T-helper 22 cell (primary cell): ENCODE measurements at places on chromosomes 11 and 22.

DNA sequence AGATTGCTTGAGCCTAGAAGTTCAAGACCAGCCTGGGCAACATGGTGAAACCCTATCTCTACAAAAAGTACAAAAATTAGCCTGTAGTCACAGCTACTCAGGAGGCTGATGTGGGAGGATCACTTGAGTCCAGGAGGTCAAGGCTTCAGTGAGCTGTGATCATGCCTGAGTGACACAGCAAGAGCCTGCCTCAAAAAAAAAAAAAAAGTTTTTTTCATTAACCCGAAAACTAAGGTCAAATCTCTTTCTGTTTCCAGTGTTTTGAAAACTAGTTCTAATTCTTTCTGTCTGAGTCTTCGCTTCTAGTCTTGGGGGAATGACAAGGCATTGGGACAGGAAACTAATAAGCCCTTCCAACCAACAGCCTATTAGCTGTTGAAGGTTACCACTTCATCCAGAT lies 57.6 kb downstream of the LIF start:
- no peak for DNase-seq

GRCh38 chr11:111303461-111303860 lies 5.1 kb downstream of the POU2AF3 start:
- no peak for DNase-seq

- no peak for DNase-seq
These were observed 2.4 kb upstream of the MYO7A start for GRCh38 chr11:77125695-77126094.

GRCh38 chr11:3830730-3831129 lies 10.0 kb downstream of the RHOG start:
- DNase-seq = no peak

DNA sequence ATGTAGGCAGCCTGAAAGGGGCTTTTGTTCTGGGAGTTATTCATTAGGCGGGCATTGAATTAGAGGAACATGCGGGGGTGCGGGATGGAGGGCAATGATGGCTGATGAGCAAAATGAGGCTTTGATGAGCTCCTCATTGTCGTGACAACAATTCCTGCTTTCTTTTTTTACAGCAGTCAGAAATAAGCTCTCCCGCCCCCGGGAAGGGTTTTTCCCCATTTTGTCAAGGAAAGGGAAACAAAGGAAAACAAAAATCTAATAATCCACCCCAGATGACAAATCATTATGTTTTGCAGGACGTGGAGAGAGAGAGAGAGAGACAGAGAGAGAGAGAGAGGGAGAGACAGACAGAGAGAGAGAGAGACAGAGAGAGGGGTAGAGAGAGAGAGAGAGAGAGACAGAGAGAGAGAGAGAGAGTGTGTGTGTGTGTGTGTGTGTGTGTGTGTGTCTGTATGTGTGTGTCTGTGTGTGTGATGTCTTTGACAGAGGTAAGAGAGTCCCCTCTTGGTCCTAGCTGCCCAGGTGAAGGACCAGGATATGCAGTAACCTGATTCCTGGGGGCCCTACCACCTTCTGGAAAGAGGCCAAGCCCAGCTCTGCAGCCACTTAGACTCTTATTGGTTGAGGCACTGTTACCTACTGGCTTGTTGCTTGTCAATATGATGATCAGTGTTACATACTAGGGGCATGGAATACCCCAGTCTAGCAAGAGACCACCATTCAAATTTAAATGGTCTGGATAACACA lies 46.7 kb upstream of the PARVA start:
- no peak for DNase-seq

DNA sequence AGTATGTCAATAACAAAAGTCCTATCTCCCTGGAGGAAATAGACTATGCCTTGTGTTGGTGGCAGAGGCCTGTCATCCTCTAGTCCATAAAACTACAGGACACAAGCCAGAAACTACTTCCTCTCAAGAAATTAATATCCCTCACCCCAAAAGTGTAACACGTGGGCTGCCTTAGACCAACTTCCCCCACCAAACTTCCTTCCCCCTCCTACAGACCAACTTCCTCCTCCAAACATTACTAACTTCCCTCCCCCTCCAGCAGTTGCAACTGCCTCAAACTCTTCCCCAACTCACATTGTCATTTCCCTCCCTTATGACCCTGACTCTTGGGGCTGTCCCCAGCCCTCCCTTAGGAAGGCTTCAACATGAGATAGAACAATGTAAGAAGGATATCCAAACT lies 6.3 kb downstream of the OR52K2 start:
- no peak for DNase-seq

DNA sequence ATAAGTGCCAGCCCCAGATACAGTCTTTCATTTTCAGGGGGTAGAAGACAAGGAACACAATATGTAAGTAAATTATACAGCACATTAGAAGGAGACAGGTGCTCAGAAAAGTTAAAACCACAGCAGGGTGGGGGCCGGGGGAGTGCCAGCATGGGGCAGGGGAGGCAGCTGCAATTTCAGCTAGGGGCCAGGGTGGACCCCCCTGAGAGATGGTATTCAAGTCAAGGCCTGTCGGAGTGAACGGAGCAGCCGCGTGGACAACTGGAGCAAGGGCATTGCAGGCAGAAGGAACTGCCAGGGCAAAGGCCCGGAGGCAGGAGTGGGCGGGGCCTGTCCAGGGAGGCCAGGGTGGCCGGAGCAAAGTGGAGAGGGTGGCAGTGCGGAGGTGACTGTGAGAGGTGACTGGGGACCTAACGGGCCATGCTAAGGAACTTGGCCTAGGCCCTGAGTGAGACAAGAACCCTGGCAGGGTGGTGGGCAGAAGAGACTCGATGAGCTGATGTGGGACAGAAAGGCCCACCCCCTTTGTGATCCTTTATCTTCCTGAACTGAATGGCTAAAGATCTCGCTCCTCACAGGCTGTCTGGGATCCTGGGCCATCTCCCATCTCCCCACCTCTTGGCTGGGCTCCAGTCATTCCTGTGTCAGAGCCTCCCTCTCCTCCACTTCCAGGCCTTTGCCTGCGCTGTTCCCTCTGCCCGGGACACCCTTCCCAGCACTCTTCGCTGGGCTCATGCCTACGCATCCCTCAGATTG lies 22.4 kb upstream of the FLRT1 start:
- DNase-seq = no peak

DNA sequence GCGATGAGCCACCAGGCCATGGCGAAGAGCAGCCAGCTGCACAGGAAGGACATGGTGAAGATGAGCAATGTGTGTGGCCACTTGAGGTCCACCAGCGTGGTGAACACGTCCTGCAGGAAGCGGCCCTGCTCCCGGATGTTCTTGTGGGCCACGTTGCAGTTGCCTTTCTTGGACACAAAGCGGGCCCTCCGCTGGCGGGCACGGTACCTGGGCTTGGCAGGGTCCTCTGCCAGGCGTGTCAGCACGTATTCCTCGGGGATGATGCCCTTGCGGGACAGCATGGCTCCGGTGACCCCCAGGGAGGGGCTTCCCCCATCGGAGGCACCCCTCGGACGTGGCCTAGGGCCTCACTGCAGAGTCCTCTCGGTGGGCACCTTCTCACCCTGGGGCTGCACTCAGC lies 648 bp downstream of the KCNJ11 start:
- no peak for DNase-seq

- peak; percentile 59 for DNase-seq
These were observed 5.4 kb downstream of the GRK2 start for GRCh38 chr11:67271541-67272284.

DNA sequence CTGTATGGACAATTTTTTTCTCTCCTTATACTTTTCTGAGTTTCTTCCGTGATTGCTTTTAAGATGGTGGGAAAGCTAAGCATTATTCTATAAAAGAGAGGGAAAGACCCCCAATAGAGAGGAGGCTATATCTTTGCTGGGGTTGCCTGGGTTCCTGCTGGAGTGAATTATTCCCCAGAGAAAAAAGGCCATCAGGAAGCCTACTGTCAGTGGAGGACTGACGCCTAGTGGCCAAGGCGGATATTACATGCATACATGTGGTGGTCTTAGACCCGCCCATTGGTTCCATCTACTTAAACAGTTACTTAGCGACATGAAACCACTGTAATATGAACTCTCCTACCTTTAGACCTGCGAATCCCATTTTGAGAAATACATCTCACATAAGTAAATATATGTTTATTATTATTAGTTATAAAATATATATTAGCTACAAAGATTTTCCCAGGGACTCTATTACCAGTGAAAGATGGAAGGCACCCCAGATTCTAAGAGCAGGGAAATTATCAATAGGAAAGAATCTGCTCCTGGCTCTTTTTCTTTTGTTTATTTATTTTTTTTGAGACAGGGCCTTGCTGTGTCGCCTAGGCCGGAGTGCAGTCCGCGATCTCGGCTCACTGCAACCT lies 15.7 kb upstream of the PGA3 start:
- DNase-seq = peak; percentile 44
